ENCODE measurements at places on chromosomes 6 and 20. TPM values are rescaled to one million over a fixed set of nuclear protein-coding genes. Genes with fewer than 3 reads are reported as not detected.

The MUCL3 gene
- not detected for total RNA-seq

The NPBWR2 gene
- total RNA-seq = 0.38 TPM

The RBBP8NL gene
- not detected for total RNA-seq

The FABP7 gene
- total RNA-seq = not detected
